ENCODE measurements at places on chromosomes 2 and 18.

- no peak for DNase-seq
These were observed 49.5 kb downstream of the NDUFA10 start for GRCh38 chr2:239975665-239976064.

GRCh38 chr2:128537646-128538045, 219.0 kb upstream of the HS6ST1 start:
- no peak for DNase-seq

GRCh38 chr2:61017556-61018317, at the start of the genes PEX13 and PUS10:
Gene PEX13 (plus strand): TSS chr2:61017720. CDS start chr2:61017760, 40 bp downstream.
Gene PUS10 (minus strand): TSS chr2:61018255. CDS start chr2:61011890, 6,365 bp downstream.
- peak; percentile 91 for DNase-seq

DNA sequence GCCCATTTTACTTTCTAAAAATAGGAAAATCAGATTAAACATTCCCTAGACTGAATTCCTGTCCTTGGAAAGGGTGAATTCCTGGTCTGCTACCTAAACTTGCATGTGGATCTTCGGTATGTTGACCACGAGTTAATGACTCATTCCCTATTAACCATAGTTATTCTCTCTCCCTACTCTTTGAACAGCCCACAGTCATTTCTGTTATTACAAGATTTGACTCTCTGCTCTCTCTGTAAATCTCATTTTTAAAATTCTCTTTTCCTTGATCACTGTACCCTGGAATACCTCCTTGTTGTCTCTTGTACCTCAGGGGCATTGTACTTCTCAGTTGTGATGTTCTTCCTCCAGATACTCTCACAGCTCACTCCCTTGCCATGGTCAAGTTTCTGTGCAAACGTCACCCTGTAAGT, 92.0 kb upstream of the GULP1 start:
- DNase-seq, result no peak

DNA sequence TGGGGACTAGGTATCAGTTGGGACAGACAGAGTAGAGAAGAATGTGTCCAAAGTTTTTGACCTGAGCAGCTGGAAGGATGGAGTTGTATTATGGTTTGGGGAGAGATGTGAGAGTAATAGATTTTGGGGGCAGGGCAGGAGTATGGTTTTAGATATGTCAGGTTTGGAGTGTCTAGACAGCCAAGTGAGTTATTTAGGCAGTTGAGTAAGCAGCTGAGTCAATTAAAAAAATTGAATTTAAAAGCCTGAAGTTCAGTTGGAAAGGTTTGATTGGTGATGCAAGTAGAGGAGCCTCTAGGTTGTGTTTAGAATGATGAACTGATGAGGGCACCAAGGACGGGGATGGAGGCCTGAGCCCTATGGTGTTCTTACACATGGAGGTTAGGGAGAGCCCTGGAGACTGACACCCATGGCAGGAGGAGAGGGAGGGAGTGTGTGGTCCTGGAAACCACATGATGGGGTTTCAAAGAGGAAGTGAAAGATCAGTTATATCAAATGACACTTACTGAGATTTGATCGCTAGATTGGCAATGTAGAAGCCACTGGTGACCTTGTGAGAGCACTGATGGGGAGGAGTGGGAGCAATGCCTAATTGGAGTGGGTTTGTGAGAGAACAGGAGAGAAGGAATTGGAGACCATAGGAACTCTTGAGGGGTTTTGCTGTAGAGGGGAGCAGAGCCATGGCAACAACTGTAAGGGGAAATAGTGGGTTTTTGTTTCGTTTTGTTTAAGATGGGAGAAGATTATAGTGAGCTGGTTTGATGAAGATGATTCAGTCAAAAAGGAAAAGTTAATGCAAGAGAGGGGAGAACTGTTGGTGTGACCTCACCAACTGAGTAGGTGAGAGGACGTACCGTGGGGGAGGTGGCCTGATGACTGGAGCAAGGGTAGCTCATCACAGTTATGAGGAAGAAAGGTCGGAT, 10.3 kb downstream of the ITGA6 start:
- no peak for DNase-seq

Data from substantia nigra (tissue), 51 donors.